HS-5 (cell line): ENCODE measurements at places on chromosomes 2 and 18.

DNA sequence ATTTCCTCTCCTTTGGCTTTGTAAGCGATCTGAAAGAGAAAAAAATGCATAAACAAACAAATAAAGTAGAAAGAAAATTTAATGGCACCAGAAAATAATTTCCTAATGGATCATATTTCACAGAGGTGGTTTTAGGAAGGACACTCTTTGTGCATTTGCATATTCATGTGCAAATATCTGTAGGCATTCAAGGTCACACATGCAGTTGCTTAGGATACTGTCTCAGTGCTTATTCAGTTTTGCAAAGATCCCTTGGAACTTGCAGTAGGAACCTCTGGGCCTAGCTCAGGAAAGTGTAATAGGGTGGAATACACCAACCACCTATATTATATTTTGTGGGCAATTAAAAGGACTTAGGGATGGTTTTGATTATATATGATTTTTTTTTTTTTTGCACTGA, 54.3 kb downstream of the NEB start:
- DNase-seq, result no peak

DNA sequence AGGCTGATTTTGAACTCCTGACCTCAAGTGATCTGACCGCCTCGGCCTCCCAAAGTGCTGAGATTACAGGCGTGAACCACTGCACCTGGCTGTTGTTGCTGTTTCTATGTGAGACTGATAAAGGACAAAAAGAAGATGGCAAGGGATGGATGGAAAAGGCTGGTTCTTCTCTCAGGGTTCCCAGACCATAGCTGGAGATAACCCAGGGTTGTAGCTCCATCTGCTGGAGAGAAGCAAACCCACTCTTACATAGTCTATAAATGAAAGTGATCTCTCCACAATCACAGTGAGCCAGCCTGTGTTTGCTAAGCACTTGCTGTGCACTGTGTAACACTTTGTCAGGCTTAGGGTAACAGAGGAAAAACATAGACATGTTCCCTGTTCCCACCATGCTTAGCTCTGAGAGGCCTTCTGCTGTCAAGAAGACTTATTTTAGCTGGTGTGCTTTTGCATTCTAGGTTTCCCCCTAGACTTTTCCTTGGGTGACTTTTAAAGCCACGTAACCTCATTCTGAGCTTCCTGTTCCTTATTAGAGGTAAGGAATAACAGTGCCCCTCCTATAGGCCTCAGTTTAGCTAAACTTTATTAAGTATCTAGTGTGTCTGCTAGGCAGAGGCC, 49.7 kb downstream of the LIMS1 start:
- DNase-seq, result no peak

- DNase-seq, result no peak
Observed at GRCh38 chr2:157150747-157151146, 106.8 kb upstream of the GALNT5 start.

GRCh38 chr2:88845772-88846661, 154.5 kb downstream of the RPIA start:
- DNase-seq, result no peak
